ENCODE measurements at places on chromosomes 1 and 21.

GRCh38 chr1:237042892-237043576, 1.1 kb downstream of the RYR2 start:
- no peak for DNase-seq

- DNase-seq: no peak
These were observed 490.7 kb upstream of the B3GALT2 start for GRCh38 chr1:193676996-193677549.

DNA sequence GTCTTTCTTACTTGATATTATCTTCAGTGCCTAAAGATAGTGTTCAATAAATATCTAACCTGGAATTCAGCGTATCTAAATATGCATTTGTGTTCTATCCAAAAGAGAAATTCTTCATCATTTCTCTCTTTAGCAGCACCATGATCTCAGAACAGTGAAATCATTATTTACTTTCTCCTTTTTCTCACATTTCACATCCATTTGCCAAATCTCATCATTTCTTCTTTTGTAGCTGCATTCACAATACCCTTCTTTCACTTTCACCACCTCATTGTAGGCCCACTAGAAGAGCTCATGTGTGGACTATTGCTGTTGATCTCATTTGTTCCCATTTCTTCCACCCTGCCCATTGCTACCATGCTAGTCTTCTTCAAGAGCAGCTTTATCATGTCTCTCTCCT, 178.0 kb downstream of the PHTF1 start:
- DNase-seq: no peak

DNA sequence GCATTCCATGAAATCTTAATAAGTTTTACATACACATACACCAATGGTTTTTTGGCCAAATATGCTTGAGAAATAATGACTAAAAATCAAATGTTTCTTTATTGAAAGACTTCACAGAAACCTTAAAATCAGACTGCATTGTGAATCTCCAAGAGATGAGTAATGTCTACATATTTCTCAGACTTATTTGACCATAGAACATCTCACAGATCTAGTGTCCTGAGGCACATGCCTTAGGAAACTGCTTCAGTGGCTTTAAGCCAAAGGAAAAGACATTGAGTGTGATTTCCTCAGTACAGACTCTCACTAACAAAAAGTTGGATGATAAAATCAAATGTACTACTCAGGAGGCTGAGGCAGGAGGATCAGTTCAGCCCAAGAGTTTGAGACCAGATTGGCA, 6.2 kb upstream of the C1orf105 start:
- no peak for DNase-seq

DNA sequence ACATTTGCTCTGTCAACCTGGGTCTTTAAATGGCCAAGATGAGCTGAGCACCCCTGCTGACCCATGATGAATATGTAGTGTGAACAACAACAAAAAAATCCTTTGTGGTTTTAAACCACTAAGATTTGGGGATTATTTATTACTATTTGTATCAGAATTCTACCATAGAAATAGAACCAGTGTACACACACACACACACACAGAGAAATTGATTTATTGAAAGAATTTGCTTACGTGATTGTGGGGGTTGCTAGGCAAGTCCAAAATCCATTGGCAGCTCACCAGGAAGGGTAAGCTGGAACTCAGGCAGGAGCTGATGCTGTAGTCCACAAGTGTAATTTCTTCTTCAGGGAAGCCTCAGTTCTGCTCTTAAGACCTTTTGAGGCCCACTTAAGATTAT, 82.5 kb upstream of the MAP1LC3C start:
- DNase-seq: no peak

DNA sequence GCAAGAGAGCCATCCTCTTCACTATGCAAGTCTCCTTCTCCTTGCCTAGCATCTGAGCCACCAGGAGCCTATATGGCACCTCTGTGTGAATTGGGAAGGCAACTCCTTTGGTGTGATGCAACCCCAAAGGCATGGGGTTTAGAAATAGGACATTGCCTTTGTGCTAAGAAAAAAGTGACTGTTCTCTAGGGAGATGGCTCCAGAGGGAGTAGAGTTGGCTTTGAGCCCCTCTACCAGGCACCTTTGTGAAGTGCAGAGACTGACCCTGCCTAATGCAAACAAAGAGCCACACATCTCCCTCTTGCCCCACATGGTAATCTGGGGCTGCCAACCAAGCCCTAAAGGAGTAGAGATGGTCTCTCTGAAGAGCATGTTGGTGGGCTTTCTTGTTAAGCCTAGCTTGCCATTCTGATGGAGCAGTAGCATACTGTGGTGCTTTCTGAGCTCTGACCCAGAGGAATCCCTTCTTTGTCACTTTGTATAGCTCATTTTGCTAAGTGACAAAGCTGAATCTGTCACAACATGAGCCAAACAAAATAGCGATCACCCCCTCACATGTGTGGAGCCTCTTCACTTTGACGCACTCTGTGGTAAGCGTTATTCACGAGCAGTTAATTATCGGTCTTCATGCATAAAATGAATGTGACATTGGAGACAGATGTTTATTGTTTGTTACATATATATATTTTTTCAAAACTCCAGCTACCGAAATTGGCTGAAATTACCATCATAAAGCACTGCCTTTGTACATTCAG, 74.4 kb downstream of the RWDD3 start:
- DNase-seq: no peak

GRCh38 chr1:221667504-221667903, 74.4 kb downstream of the DUSP10 start:
- no peak for DNase-seq

- DNase-seq: no peak
These were observed 70.1 kb downstream of the EPHB2 start for GRCh38 chr1:22780696-22781095.

- DNase-seq: no peak
These were observed 9.4 kb downstream of the HYI start for GRCh38 chr1:43444151-43444828.

DNA sequence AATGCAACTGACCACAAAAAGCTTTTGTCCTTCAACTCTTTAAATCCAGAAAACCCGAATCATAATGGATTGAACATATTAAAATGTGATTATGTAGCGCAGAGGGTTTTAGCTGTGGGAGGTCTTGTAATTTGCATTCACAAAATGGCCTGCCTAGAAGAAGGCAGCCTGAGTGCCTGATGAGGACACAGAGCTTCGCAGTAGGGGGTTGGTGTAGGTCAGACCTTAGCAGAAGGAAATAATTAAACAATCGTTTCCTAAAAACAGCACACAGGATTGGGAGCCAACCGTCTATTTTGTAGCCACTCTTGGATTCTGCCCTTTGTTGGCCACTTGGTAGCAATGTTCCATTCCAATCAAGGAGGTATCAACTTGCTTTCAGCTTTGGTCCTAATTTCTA, 195.7 kb upstream of the KIAA0040 start:
- DNase-seq: no peak

GRCh38 chr1:167516404-167517388, 1.6 kb downstream of the CD247 start:
- peak; percentile 26 for DNase-seq

DNA sequence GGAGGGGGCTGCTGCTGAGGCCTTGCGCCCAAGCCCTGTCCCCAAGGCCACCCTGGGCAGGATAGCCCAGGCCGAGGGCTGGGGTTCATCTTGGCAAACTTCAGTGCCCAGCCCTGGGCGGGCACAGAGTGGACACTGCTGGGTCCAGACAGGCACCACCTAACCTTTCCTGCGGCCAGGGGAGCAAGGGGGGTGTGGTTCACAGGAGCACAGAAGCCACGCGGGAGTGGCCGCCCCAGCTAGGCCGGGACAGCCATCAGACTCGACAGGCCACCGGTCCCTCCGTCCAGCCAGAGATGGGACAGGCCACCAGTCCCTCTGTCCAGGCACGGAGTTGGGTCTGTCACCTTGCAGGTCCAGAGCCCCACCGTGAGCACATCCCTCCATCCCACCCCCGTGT, 28.9 kb downstream of the ARHGEF16 start:
- DNase-seq: no peak

DNA sequence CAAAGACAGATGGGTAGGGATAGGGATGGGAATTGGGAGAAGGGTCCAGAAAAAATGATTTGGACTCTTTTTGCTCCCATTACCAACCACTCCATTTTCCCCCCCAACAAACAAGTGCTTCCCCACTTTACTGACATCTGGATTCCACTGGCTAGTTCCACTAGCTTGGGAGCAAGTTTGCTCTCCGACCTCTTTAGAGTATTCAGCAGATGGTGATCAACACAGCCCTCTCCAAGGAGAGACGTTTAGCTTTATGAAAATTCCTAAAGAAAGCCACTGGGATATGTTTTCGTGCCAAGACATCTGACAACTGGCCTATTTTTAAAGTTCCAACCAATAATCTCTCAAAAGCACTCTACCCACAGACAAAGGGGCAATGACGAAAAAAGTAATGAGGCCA, 50.3 kb downstream of the ITPKB start:
- no peak for DNase-seq

GRCh38 chr1:53588053-53588779, 129.0 kb downstream of the DMRTB1 start:
- DNase-seq: no peak

DNA sequence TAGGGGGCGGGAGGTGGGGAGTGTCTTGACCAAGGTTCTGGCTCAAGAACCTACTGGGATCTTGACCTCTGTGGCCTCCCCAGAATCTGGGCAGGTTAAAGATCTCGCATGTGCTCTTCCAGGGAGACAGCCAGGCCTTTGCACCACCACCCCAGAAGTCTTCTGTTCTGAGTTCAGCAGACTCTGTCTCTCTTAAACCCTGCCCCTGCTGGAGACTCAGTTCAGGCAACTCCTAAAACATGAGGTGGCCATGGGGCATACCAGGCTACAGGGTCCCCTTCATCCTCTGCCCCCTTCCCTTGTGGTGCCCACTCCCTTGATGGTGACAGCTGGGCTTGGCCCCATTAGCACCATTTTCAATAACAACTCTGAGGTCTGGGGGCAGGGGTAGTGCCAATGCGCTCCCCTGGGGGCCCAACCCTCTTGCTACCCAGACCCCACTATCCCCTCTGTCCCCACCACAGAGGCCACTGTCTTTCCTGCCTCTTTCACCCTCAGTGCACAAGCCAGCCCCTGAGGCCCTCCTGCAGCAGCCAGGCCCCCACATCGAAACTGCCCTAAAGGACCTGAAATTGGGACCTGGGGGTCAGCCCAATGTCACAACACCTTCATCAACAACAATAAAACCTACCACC, 132.7 kb upstream of the RUNX3 start:
- no peak for DNase-seq

- DNase-seq: no peak
These were observed 7.0 kb upstream of the MMEL1 start for GRCh38 chr1:2639607-2640521.

DNA sequence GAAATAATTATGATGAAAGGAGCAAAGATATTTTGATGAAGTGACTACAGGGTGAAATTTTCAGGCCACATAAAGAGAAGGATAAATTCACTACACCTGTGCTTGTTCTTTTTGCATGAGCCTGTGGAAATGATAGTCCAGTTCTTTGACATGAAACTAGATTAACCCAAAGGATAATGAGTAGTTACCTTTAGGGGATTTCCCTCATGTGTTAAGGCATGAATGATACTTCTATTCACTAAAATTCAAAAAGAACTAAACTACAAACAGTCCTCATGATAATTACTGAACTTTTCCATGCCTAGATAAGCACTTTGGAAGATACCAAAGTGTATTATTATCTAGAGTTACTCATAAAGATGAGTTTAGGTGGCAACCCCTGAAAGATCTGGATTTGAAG, 244.3 kb downstream of the PTPRC start:
- DNase-seq: no peak

DNA sequence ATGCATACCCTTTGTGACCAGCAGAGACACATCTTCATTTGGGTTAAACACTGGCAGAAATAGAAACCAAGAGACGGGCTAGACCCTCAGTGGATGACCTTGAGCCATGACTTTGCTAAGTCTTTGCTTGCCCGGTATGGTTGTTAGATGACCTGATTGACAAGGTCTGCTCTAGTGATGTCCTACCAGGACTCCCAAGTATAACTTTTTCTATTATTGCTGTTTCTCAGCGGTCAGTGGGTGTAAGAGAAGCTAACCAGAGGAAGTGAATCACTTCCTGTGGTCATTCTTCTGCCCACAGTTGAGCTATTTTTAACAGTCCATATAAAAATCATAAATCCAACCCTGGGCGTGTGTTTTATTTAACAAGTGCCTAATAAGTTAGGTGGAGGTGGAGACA, 126.2 kb upstream of the ETS2 start:
- no peak for DNase-seq

- DNase-seq: no peak
These were observed 95.3 kb downstream of the ABCA4 start for GRCh38 chr1:94025383-94026340.

DNA sequence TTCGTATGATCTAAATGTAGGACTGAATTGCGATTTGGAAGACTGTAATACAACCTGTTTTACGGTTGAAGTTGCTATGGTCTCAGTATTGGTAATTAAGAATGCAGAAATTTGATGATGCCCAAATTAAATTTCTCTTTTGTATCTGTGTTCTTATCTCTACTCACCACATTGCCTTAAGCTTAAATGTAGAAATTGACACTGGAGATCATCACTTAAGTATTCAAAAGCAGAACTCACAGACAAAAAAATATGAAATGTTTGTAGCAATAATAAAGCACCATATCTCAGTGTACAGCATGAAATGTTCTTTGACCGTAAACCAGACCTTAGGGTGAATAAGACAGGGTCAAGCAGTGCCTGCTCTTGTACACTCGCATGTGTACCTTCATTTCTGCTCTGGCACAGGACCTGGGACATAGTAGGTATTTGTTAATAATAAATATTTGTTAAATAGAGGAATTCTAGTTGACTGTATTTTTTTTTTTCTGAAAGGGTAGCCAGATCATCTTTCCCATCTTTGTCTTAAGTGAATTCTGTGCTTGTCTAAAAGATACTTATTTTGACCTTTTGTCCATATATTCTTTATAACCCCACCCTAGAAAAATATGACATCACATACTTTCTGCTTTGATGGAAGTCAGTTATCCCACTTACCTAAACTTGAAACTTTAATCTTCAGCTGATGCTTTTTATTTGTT, 1.5 kb downstream of the CDC7 start:
- DNase-seq: no peak

GRCh38 chr21:34072145-34073031, 990 bp upstream of the MRPS6 start:
- no peak for DNase-seq

DNA sequence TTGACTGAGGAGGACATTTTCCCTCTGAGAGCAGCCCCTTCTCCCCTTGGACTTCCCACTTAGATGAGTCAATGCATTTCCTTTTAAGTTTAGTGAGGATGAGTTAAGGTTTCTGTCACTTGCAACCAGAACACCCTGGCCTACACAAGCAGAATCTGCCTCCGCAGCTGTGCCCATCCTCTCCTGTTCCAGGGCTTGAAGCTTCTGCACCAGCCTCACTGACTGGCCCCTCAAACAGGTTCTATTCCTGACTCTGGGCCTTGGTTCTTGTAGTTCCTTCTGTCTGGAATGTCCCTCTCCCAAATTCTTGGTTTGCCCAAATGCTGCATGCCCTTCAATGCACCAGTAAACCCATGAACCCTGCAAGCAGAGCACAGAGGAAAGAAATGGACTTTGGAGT, 394.4 kb downstream of the PTPRU start:
- no peak for DNase-seq

DNA sequence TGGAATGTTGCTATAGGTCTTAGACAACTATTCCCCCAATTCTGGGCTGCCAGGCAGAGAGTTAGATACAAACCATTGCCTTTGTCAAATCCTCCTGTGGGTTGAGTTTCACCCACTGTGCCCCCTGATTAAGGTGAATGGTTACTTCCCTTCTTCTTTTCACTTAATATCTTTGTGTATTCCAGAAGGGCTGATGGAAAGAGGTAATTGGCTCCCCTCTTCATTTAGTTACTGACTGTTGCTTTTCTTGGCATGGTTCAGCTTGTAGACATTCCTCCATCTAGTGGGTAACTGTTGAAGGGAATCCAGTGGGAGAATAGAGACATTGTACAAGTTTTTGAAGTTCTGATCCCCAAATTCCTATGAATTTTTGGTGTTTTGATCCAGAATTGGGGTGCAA, 43.8 kb upstream of the MACF1 start:
- DNase-seq: no peak
